ENCODE measurements at places on chromosomes 7 and 10. TPM values are rescaled to one million over a fixed set of nuclear protein-coding genes. Genes with fewer than 3 reads are reported as not detected.

Gene EPO
- 0.41 TPM for polyA plus RNA-seq

DNA sequence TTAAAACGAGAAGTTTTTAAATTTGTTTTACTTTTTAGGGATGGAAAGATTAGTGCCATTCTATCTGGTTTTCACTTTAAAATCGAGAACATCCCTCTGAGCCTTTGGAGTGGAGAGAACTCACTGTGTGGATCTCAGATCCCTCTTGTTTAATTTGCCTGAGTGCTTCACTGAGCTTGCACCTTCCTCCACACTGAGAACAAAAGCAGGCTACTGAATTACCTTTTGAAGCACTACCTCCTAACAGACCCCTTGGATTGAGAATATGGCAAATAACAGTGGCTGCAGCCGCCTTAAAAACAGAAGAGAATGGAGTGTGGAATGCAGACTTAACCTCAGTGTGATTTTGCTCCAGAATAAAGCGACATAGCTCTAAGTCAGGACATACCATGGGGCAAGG lies 204.7 kb downstream of the CNTNAP2 start:
- DNase-seq, result no peak

DNA sequence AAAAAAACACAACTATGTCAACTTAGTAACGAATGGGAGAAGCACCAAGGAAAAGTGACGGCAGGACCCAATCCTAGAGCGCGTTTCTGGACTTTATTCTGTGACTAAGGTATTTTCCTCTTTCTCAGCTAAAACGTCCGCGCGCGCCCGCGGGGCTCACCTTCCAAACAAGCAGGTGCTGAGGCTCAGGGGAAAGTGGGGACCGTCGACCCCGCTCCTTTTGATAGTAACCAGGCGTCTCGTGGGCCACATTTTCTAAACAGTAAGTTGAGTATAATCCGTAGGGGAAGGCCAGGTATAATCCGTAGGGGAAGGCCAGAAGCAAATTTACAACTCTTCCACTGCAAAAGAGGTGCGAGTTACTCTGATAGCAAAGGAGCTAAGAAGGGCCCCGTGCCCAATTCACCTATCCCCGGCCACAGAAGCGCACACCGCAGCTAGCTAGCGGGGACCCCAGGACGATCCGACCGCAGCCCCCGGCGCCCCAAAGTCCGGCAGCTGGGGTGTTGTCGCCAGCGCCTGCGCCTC lies 743 bp downstream of the MKI67 start:
- DNase-seq, result no peak

GRCh38 chr7:70634610-70635068 lies 497.3 kb upstream of the GALNT17 start:
- no peak for DNase-seq

GRCh38 chr10:62046522-62047227 lies 145.2 kb downstream of the ARID5B start:
- no peak for DNase-seq

GRCh38 chr7:157547611-157548010 lies 210.8 kb downstream of the DNAJB6 start:
- no peak for DNase-seq

- no peak for DNase-seq
Observed at GRCh38 chr10:101896225-101896877, 52.8 kb upstream of the KCNIP2 start.

- DNase-seq, result no peak
Observed at GRCh38 chr10:86366902-86367151, 232 bp upstream of the GRID1 start.

- no peak for DNase-seq
Observed at GRCh38 chr7:106257752-106258151, 27.0 kb downstream of the NAMPT start.
